Stimulated activated CD4-positive, alpha-beta T cell treated with anti-CD3 and anti-CD28 coated beads, TNF-alpha, amount 100 ng/mL, for 1 hour (primary cell): ENCODE measurements at places on chromosomes 11 and 22.

DNA sequence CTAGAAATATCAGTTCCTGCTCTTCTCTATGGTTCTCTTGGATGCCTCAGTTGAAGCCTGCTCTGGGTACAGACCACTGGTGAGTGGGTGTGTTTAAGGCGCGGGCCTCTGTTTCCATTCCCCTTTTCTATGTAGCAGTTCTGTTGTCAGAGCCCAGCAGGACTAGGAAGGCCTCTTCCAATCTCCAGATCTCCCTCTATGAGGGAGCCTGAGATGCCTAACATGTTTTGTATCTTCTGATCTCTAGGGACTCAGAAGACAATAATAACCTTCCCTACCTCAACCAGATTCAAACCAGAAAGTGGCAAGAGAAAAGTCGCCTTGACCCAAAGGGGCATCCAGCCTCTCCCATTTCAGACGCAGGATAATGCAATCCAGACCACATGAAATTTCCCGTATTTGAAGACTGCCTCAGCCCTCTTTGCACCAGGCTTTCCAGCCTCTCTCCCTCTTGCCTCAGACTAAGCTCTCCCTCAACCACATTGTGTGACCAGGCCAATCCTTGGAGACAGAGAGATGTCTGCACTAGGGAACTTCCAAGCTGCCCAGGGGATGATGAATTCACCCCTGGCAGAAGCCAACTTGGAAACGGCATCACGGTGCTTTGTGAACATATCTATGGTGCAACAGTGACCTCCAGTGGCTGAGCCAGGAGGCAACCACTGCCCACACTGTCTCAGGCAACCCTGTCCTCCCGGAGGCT, 150.1 kb upstream of the UBASH3B start:
- DNase-seq: no peak

DNA sequence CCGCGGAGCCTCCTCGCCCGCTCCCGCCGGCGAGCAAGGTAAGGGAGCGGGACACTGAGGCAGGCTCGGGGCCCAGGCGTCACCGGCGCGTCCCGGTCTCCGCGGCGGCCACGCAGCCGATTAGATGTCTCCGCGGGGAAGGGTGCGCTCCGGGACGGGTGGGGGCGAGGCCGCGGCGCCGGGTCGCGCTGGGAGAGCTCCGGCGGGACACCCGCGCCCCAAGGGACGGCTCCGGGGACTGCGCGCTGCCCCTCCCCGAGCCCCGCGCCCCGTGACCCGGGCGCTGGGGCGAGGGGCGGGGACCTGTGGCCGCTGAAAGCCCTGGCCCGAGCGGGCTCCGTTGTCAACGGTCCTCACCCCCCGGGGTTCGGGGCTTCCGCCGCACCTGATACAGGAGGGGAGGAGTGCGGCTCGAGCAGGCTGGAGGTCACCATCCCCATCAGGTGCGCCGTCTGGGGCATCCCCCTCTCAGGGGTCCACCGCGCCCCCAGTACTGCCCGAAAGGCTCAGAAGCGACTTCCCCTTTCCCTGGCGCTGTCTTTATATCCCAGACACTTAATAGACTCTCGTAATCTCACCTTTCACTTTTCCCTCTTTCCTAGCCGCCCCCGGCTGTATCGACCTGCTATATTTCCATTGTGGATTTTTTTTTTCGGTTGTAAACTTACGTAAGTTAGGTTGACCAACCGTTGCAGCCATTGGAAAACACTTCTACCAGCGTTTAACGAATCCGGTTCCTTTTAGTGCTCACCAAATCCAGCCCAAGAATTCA, 573 bp downstream of the PPFIA1 start:
- DNase-seq: peak; percentile 32

GRCh38 chr22:17167486-17167885, 8.4 kb upstream of the HDHD5 start:
- no peak for DNase-seq

- no peak for DNase-seq
Observed at GRCh38 chr22:27063406-27063805, 406.0 kb downstream of the MIAT start.

DNA sequence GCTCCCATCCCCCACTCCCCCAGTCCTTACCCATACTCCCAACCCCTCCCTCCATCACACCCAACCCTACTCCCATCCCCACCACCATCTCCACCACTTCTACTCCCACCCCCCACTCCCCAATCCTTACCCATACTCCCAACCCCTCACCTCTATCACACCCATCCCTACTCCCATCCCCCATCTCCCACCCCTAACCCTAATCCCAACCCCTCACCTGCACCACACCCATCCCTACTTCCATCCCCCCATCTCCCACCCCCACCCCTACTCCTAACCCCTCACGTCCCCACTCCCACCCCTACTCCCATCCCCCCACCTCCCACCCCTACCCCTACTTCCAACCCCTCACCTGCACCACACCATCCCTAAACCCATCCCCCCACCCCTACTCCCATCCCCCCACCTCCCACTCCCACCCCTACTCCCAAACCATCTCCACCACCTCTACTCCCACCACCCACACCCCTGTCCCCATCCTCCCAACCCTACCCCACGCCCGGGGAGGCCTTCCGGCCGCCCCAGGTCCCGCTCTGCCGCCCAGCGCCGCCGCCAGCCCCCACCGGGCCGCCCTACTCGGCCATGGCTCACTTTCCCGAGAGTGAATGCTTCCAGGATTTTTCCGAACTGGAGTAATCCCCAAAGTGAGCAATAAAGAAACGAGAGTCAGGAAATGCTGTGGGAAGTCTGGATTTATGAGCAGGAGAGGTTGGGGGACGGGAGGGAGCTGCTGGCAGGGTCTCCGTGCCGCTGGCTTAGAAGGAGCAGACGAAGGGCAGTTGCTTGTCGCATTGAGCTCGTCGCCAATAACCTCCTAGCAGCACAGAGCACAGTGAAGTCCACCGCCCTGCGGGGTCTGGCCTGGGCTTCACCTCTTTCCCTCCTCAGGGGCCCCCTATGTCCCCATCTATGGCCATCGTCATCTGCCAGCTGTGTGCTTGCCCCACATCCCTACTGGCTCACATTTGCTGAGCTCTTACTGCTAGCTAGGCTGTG, 4.6 kb downstream of the PRG3 start:
- no peak for DNase-seq

GRCh38 chr22:19110064-19110458, 12.2 kb downstream of the DGCR2 start:
- DNase-seq: no peak

DNA sequence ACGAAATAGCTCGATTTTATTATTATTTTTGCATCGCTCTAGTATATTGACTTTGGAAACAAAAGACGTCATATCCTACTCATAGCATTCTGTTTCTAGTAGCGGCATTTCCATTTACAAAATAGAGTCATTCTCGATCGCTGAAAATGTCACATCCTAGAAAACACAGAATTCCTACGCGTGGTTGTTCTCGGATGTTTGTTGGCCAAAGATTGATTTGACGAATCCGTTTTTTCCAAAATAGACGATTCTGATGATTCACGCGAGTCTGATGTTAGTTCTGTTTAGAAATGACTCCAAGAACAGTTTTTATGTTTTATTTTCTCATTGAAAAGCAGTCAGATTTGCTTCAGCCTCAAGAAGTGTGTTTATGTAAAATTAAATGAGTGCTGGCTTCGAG, 47.6 kb downstream of the SMIM38 start:
- no peak for DNase-seq

- DNase-seq: no peak
Observed at GRCh38 chr11:88043149-88043548, 132.1 kb downstream of the RAB38 start.

DNA sequence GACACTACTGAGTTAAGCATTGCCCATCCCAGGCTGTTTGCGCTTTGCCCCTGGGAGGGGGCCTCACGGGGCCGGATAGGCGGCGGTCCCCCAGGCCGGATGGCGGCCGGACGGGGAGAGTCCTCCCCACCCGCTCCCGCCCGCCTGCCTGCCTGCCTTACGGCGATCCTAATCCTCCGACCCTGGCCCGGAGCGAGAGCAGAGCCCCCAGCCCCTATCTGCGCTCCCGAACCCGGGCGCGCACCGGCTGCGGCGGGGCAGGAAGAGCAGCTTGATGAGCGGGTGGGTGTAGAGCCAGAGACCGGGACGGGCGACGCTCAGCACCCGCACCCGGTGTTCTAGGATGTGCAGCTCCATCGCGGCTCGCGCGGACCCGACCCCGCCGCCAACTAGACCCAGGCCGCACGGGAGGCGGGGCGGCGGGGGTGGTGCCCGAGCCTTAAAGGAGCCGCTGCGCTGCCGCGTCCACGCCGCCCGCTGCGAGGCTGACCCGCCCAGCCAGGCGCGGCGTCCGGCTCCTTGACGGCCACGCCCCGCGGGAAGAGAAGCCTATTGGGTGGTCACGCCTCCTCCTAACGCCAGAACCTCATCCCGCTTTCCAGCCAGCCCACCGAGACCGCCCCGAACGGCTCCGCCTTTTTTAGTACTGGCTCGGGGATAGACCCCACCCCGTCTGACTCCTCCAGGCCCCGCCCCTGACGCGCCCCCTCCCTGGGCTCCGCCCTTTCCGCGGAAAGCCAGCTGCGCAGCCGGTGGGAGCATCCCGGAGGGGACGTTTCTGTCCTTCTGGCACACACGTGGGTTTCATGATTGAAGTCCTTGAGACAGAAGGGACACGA, at the start of gene CASTOR1:
Gene CASTOR1 (minus strand): TSS at position 365 of the 839 bp plus-strand sequence. CDS start 8 bp downstream, at position 357.
- peak; percentile 67 for DNase-seq

GRCh38 chr22:49585461-49586243, 242.0 kb downstream of the BRD1 start:
- DNase-seq: no peak

DNA sequence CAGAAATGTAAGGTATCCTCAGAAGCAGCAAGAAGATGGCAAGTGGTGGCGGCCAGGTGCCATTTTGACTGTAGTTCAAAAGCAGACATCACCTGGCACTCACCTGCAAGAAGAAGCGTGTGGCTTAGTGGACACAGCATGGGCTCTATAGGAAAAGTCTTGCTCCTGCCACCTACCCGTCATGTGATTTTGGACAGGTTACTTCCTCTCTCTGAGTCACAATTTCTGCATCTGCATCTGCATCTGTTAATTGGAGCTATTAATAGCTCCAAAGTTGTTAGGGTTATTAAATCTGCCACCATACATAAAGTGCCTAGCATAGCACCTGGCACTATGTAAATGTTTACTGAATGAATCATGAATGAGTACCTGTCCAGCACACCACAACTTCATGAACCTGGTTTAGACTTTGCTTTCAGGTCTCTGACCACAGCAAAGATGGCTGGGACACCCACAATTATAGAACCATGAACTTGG, 16.8 kb downstream of the RAB30 start:
- no peak for DNase-seq

GRCh38 chr11:90218606-90219005, 4.2 kb downstream of the CHORDC1 start:
- no peak for DNase-seq

DNA sequence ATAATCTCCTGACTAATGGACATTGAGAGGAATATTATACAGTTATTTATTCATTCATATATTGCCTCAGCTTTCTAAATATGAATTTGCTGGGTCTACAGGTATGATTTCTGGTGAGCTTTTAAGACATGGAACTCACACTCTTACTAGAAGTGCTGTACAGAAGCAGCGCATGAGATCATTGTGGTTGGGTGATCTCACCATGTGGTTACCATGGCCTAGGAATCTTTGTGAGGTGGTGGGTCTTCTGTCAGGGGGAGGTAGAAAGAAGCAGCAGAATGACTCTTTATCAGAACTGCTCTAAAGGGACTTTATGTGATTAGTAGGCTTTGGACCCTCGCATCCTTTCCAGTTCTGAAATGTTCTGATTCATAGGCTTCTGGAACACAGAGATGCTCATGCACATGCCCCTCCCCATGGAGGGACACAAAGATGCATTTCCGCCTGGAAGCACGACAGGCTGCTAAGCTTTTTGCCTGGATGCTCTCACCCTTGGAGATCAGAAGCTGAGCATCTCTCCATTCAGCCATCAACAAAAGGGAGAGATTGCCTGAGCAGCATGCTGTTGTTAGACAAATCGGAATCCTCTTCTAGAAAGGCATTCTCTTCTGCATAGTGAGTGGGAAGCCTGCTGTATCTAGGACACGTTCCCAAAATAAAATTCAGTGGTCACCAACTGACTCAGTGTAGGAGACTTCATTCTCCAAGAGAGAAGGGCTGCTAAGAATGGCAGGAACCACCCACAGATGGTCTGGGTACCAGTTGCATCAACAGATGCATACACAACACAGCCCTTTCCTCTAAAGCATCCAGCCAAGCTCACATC, 51.3 kb downstream of the KIRREL3 start:
- no peak for DNase-seq

GRCh38 chr11:121236115-121237001, 56.2 kb upstream of the SC5D start:
- no peak for DNase-seq

DNA sequence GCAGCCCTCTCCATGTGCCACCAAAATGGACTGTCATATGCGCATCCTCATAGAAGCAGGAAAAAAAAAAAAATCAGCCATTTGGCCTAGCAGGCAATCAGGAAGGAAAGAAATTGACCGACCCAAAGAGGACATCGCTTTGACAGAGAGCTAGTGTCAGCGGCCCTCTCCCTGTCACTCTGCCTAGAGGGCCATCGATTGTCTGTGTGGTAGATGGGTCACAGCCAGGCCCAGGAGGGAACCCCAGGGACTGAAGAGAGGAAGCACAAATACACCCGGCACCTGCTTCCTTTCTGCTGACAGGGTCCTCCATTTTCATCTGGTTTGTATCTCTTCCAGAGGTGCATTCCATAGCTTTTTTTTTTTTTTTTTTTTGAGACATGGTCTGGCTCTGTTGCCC, 21.8 kb downstream of the VPS37C start:
- no peak for DNase-seq

GRCh38 chr11:67401495-67402191, at the start of gene PPP1CA:
Gene PPP1CA (minus strand): TSS chr11:67401858. CDS start chr11:67401782, 76 bp downstream.
- peak; percentile 95 for DNase-seq

GRCh38 chr11:42595876-42596275, 715.9 kb upstream of the API5 start:
- DNase-seq: no peak

DNA sequence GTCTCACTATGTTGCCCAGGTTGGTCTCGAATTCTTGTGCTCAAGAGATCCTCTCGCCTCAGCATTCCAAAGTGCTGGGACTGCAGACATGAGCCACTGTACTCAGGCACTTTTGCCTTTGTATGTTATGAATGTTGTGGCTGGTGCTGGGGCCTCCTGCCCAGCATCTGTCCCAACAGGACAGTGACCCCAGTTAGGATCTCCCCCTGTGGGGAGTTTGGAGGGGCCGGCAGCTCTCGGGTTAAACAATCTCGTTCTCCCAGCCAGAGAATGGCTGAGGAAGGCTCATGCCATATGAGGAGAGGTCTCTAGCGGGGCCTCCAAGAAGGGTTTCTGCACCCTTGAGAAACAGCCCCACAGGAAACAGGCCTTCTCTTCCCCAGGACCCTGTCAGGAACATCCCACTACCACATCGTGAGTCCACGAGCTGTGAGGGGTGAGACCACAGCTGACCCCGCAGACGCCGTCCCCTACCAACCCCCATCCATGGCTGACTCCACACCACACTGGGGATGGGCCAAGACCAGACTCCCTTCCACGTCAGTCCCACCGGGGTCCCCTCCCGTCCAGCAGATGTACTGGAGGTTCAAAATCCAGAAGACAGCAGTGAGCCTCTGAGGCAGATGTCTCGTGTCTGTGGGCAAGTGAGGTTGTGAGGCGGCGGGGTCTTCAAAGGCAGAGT, 54.1 kb downstream of the SHANK2 start:
- no peak for DNase-seq

- DNase-seq: no peak
Observed at GRCh38 chr11:18457450-18457849, 1.8 kb downstream of the LDHAL6A start.
